Choroid plexus epithelial cell (primary cell): ENCODE measurements at places on chromosomes 16 and 17.
A peak's percentile ranks its signal among the peaks of the same experiment; 100 is the strongest.

GRCh38 chr17:5588584-5588983, 4.3 kb upstream of the NLRP1 start:
- no peak for DNase-seq

- DNase-seq = no peak
Measured at GRCh38 chr16:83549316-83550182, 258.2 kb upstream of the HSBP1 start.

DNA sequence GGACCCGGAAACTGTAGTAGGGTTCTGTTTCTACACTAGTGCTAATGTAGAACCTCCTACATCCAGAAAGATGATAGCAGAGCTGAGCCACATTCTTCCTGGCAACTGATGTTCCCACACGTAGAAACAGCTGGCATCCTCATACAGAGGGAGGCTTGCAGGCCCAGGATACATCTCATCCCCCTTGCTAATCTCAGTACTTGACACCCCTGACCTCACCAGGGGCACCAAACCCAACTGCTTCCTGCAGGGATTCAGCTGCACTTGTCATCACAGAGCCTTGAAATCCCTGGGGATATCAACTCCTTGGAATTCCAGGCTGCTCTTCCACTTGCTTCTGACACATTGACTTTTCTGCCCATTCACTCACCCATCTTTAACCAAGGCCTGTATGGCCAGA, 75.2 kb upstream of the HSBP1 start:
- DNase-seq = no peak

- DNase-seq = no peak
Measured at GRCh38 chr17:48198950-48199541, 91.5 kb downstream of the SNX11 start.

DNA sequence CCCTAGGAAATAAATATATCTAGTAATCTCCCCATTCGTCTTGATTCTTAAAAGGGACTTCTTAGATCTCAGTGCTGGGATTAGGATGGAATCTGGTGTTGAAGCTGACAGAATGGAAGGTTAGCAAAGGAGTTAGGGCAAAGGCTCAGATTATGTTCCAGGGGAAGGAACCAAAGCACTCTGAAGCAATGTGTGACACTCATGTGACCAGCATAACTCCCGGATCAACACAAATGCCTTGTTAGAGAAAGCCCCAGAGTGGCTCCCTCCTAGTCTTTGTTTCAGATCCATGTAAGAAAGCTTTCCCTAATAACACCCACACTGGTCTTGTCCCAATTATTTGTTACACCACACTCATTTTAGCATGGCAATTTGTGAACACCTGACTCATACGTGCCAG, 62.6 kb upstream of the ERN1 start:
- DNase-seq = no peak

GRCh38 chr17:1153795-1154546, 25.8 kb downstream of the ABR start:
- DNase-seq = peak; percentile 79

DNA sequence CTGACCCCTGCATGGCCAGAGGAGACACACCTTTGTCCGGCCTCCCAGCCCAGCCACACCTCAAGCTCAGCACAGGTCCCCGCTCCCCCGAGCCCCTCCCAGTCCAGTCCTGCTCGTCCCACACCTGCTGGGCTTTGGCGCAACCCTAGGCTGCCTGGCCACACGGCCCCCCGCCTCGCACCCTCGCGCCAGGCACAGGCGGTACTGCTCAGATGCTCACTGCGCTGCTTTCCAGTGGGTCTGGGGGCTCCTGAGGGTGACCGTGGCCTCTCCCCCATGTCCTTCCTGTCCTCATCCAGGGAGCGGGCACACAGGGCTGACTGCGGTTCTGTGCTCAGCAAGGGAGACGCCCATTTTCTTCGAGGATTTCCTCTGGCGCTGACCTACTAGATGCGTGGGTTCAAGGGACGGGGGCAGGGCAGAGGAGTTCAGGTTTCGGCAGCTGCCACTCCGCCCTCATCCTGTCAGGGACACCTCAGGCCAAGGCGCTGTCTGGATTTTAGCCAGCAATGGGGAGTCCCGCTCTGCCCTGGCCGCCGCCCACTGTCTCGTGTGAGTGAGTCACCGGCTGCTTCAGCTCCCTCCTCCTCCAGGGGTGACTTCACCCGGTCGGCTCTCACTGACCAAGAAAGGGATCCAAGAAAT, 118.0 kb upstream of the ZNF469 start:
- peak; percentile 96 for DNase-seq

- no peak for DNase-seq
Measured at GRCh38 chr16:11676799-11677198, 8.5 kb downstream of the SNN start.

GRCh38 chr17:8611137-8611536, 19.4 kb downstream of the MYH10 start:
- DNase-seq = no peak

DNA sequence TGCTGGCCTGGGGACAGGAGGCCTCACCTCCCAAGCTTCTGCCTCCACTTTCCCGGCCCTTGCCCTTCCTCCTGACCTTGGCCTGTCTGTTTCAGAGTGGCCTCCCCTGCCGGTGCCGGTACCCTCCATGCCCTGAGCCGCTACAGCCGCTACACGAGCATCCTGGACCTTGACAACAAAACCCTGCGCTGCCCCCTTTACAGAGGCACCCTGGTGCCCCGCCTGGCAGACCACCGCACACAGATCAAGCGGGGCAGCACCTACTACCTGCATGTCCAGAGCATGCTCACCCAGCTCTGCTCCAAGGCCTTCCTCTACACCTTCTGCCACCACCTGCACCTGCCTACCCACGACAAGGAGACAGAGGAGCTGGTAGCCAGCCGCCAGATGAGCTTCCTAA, 7.4 kb downstream of the SMCR8 start:
- no peak for DNase-seq

DNA sequence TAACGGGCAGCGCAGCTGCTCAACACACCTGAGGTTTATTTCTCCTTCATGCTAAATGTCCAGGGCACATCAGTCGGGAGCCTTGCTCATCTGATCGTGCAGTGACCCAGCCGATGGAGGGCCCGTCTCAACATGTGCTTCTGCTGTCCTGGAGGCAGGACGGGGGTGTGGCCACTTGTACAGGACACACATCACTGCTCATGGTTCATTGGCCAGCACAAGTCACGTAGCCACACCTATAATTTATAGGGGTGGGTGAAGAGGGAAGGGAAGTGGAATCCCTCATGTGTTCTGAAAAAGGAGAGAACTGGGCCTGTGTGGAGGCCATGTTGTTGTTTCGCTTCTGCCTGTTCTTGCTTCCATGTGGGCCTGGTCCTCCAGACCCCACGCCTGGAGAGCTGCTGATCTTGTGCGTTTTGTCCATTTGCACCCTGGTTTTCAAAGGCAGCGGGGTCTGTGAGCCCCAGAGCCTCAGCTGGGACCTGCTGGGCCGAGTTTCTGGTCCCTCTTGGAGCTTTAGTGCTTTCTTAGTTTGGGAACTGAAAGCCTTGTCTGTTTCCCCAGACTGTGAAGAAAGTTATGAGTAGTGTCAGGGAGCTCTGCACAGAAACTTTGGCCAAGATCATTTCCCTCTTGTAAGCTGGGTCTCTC, 60.5 kb downstream of the CMIP start:
- no peak for DNase-seq

DNA sequence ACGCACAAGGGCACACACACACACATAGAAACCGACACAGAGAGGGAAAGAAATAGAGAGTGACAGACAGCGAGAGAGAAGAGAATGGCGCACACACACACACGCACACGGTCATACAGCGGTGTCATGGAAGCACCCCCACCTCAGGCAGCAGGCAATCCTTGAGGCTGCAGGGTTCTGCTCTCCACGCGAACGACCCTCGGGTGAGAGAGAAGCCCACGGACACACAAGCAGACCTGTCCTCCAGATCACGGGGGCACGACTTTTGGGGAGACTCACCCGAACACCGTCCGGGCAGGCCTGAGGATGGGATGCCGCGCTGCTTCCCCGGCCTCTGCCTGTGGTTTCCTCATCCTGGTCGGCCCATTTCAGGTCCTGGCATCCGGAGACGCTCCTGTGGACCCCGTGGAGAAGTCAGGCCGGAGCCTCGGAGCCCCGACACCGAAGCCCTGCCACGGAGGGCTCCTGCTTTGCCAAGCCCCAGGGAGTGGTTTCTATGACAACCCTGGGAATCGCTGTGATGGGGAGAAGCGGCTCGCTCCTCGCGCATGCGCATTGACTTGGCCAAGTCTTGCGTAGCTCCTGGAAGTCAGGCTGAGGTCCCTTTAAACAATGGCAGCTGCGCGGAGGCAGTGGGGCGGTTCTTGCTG, 118.2 kb upstream of the KCNJ18 start:
- peak; percentile 82 for DNase-seq

DNA sequence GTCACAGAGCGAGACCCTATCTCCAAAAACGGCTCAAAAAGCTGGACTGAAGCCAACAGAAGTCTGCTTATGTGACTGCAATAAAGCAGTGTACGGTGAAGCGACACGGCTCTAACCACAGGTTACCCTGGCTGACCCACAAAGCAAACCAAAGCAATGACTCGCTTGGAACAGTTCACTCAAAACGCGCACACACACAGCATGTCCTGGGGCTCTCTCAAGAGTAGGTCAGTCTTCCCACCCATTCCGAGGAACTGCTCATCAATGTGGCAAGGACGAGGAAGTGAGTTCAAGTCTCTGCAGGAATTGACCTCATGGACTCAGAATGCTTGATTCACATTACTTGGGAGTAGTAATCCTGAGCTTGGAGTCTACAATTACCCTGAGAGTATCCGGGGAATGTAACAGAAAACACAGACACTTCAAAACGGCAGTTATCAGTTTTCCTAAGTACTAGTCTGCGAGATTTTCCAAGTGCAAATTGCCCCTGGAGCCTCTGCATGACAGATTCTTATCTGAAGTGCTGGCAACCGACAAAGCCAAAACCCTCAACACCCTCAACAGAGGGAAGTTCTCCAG, 25.4 kb downstream of the PELP1 start:
- peak; percentile 88 for DNase-seq

DNA sequence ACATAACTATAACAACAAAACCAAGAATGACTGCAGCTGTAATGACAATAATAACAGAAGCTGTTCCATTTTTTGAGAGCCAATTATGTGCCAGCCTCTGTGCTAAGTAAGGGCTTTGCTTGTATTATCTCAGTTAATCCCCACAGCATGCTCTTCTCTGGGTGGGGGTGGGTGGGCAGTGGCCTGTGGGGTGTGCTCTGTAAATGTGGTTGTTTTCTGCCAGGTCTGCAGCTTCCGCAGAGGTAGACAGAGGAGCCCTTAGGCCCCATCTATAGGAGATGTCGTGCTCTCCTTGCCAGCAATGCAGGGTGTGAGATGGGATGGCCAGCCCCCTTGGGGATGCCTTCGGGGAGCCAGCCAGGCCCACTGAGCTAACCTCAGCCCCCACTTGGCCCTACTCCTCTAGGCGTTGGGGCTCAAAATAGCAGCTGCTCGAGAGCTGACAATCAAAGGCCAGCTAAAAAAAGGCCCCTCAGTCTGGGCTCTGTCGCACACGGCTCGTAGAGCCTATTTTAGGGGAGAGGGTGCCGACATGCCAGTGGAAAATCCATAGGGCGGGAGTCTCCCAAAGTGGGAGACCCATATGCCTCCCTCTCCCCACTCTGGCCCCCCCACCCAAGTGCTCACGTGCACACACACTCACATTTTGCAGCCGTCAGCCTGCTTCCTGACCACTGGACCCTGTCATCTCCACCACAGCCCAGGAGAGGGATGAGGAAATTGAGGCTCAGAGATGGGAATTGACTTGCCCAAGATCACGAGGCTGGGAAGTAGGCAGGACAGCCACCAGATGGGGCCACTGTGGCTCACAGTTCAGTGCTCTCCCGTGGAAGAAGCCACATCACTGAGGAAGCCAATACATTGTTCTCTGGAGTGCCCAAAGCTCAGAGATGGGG, 15.8 kb downstream of the CDH16 start:
- DNase-seq = no peak

GRCh38 chr17:77096570-77097214, 44.1 kb upstream of the SEC14L1 start:
- peak; percentile 80 for DNase-seq

- DNase-seq = peak; percentile 99
Measured at GRCh38 chr17:68378268-68379176, 78.8 kb downstream of the WIPI1 start.

DNA sequence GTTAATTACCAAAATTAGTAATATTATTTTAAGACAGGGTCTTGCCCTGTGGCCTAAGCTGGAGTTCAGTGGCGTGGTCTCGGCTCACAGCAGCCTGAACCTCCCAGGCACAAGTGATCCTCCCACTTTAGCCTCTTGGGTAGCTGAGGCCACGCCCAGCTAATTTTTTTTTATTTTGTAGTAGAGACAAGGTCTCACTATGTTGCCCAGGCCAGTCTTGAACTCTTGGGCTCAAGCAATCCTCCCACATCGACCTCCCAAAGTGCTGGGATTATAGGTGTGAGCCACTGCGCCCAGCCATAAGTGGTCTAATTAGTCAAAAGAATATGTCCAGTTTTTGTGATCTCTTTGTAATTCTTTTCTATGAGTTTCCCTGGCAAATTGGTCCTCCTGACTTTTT, 12.0 kb upstream of the CFDP1 start:
- DNase-seq = no peak

DNA sequence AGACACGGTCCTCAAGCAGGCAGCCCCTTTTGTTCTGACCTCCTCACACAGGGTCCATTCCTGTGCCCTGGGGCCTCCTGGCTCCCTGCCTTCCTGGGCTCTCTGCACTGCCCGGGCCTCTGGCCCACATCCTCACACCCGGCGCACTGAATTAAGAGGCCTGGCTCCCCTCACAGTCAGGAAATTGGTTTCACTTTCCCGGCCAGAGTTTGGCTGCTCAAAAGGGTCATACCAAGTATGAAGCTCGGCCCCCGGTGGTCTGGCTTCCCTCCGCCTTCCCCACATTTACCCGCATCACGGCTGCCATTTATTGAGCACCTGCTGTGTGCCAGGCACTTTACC, 220.0 kb downstream of the NTN1 start:
- no peak for DNase-seq

- no peak for DNase-seq
Measured at GRCh38 chr17:48526608-48527546, 3.9 kb downstream of the HOXB1 start.

DNA sequence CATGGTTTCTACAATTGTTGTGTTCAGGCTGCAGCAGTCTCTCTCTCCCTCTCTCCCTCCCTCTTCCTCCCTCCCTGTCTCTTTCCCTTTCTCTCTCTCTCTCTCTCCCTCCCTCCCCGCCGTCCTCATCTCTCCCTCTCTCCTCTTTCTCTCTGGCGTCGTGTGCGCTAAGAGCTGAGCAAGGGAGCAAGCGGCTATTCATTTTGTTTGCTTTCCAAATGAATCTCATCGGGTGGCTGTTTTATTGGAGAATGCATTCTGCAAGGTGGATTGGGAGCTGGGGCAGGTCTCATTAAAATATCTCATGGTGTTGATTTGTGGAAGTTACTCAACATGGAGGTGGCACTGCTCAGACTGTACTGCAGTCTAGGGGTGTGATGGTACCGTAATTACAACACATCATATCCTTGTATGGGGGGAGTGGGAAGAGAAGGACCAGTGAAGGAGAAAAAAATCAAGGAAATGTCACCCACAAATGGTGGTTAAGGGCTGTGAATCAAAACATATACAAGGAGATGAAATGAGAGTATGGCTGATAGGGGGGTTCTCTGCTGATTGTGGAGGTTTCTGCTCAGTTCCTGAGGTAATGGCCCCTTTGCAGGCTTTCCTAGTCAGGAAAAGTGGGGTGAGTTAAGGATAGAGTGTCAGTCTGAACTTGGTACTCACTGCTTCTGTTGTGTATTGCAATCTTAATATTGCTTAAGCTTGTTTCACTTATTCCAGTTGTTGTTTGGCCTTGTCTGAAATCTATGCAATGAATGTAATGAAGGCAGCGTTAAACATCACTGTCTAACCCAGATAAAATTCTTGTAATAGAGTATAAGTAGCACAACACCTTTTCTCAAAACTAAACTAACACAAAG, 2.7 kb downstream of the MSL1 start:
- peak; percentile 51 for DNase-seq

- no peak for DNase-seq
Measured at GRCh38 chr17:3221850-3222249, 14.4 kb downstream of the OR1A1 start.
